ENCODE measurements at places on chromosomes 7 and 10. TPM values are rescaled to one million over a fixed set of nuclear protein-coding genes. Genes with fewer than 3 reads are reported as not detected.

CTAGE4 gene
- total RNA-seq: 2.3 TPM

TMEM236 gene
- total RNA-seq: 3.2 TPM

CYP2C19 gene
- not detected for total RNA-seq

TRPV5 gene
- not detected for total RNA-seq

TMEM176A gene
- 20.3 TPM for total RNA-seq

CYP2C18 gene
- not detected for total RNA-seq

ST8SIA6 gene
- 3.0 TPM for total RNA-seq

AKR1C8 gene
- total RNA-seq: not detected

CRYGN gene
- total RNA-seq: not detected

GOLGA7B gene
- total RNA-seq: 2.6 TPM

TEX36 gene
- total RNA-seq: not detected

C7orf33 gene
- not detected for total RNA-seq

FAM20C gene
- 82.5 TPM for total RNA-seq

CHAT gene
- total RNA-seq: not detected
